Activated CD4-positive, alpha-beta T cell treated with anti-CD3 and anti-CD28 coated beads for 4 hours (primary cell): ENCODE measurements at places on chromosomes 12 and 14.

DNA sequence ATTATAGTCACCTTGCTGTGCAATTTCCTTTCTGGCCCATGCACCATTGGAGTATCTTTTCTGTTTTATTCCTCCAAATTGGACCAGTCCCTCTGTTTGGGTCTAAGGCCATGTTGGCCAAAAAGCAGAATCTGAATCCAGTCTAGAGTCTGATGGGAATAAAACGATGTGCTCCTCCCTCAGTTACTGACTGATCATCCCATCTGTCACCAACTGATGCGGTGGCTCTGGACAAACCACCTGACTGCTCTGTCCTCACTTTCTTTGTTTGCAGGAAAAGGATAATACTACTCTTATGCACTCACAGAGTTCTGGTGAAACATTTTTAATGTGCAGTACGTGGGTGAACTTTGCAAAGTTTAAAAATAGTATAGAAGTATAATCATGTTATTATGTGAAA, 120.2 kb upstream of the HIF1A start:
- no peak for DNase-seq

- DNase-seq, result no peak
Measured at GRCh38 chr12:47903151-47903611, 1.6 kb downstream of the VDR start.

DNA sequence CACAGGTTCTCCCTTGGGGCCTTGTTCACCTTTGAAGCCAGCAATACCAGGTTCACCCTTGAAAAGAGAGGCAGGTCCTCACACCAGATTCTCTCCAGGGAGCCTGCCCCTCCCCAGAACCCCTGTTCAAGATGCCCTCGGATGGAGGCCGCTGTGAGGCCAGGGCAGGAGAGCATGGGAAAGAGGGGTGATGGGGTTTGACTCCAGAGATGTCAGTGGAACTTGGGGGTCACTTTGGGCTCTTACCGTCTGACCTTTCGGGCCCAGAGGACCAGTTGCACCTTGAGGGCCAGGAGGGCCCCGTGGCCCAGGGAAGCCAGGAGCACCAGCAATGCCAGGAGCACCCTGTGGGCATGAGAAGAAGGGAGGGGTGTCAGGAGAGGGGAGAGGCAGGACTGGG, 17.4 kb downstream of the COL2A1 start:
- DNase-seq, result no peak

DNA sequence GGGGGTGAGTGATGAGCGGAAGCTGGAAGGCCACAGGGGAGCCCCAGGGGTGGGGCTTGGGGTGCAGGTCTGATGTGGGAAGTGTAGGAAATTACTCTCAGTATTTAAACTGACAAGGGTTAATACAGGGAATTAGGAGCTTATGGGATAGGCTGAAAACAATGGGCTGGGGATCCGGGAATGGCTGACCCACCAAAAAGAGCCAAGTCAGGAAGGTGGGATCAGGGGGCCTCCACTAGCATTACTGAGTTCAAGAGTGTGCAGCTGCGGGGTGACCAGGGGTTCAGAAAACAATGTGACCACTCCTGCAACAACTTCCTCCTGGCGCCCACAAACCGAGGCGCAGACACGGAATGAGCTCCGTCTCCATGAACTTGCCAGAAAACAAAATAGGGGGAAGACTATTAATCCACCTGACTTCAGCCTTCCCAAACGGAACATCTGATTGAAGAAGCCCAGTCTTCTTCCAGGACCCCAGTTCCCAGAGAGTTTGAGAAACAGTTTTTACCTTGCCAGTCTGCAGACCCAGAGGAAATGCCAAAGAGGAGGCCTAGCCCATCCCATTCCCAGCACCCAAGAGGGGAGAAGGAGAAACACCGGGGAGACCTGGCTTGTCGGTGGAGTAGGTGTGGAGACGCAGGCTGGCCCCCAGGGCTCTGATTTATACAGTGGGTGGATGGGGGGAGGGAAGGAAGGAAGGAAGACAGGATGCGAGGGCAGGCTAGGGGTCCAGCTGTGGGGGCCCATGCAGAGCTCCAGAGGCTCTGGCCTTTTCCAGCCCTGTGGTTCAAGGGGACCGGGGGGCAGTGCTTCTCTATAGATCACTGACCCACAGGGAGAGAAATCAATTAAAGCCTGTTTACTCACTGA, 16.5 kb upstream of the YY1 start:
- DNase-seq, result no peak

GRCh38 chr12:102371165-102371564, 109.2 kb downstream of the IGF1 start:
- no peak for DNase-seq

GRCh38 chr14:99062216-99062615, 209.8 kb downstream of the BCL11B start:
- no peak for DNase-seq

DNA sequence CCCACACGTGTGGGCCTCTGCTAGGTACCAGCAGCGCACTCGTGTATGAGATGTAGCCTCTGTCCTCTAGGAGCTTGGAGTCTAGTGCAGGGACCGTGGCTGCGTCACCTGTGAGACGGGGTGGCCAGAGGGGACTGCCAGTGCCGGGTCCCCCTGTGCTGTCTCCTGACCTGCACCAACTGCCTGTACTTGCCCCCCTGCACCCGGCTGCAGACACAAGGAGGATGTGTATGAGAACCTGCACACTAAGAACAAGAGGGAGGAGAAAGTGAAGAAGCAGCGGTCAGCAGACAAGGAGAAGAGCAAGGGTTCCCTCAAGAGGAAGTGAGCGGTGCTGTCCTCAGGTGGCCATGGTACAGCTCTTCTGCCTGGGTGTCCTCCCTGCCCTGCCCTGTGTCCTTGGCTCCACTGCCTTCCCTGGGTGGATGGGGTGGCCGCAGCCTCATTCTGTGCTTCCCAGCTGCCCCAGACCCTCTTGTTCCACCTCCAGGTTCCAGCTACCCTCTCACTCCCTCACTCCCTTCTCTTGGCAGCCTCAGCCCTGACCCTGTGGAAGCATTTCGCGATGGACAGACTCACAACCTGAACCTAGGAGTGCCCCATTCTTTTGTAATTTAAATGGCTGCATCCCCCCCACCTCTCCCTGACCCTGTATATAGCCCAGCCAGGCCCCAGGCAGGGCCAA, 9.6 kb downstream of the PTPN6 start:
- DNase-seq, result no peak

DNA sequence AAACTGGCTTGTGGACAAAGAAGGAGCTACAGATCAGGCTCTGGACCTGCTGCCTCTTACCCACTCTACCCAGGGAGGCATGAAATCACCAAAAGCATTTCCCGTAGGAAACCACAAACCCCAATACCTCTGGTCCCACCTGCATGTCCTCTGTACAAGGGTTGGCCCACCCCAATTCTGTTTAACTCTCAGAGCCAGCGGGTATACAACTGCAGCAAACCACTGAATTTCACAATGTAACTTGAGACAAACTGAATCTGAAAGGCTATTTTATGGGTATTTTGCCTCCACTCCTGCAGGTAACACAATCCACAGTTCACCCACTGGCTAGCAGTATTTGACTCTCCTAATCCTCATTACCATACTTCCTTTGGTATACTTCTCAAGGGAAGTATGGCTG, 16.5 kb downstream of the SIX1 start:
- DNase-seq, result no peak

GRCh38 chr12:88052686-88053085, 23.5 kb upstream of the C12orf50 start:
- no peak for DNase-seq

- no peak for DNase-seq
Measured at GRCh38 chr12:53940443-53941014, 1.9 kb downstream of the HOXC13 start.

DNA sequence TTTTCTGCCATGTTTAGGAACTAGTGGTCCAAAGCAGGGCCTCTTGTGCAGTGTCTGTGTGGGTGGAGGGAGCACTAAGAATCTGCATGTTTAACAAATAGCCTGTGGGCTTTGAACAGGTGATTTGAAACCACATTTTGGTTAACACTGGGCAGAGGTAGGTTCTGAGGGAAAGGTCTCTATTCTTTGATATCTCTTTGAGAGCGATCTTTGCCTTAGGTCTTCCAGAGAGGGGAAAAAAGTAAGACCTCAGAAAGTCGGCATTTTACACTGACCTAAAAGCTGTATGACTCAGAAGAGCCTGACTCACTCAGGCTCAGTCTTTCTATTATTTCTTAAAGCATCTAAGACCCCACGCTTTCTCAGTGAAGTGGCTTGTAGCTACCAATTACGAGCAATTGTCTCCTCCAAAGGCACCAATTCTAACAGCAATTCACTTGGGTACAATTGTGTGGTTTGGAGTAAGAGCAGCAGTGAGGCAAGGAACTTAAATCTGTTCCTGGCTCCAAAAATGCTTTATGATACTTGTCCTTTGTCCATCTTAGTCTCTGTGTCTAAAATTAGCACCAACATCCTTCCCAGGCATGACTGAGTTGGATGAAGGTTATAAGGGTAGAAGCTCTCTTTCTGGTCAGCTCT, 8.8 kb downstream of the EIF2B2 start:
- peak; percentile 3 for DNase-seq

GRCh38 chr14:89420502-89420901, 3.5 kb upstream of the FOXN3 start:
- no peak for DNase-seq

DNA sequence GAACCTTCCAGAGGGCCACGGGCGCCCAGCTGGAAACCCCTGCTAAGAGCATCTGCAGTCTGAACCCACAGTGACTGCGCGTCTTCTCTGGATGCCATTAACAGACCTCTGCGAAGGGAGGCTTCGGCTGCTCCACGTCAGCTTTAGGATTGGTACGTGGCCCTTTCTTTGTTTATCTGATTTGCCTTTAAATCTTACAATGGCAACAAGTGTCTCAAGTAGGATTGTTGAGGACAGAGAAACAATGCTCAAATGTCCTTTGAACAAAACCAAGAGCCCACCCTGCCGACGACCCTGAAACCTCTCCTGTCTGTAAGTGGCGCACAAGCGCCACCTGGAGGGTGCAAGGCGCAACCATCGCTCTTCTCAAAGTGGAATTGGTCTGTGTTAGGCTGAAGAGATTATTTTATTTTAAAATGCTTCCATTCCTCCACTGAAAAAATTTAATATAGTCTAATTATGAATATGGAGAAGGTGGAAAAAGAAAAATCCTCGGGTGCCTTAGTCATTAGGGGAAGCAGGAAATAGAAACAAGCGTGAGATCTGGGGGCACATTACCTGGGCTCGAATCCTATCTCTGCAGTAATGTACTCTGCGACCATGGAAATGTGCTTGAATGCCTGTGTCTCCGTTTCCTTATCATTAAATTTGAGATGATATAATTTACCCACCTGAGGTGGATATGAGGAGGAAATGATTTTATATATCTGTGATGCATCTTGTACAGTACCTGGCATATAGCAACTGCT, 82.6 kb upstream of the PTPRB start:
- peak; percentile 8 for DNase-seq

DNA sequence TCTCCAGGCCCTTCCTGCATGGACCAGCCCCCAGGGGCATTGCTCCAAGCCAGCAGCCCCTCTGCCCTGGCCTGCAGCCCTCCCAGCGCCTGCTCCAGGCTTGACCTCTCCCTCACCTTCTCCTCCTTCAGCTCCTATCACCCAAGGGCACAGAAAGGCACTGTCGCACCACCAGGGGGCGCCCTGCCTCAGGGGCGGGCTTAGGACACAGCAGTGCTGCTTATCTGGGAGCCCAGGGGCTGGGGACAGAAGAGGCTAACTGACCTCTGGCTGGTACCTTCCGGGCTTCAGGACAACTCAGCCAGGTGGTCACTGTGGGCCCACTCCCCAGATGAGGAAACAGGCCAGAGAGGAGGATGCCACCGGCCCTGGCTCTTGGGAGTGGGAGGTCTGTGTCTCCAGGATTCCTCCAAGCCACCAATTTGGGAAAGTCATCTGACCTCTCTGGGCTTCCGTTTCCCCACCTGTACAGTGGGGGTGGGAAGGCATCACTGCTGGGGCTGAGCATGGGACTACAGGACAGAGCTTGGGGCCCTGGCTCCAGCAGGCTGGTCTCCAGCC, 25.3 kb upstream of the GPR132 start:
- peak; percentile 86 for DNase-seq

DNA sequence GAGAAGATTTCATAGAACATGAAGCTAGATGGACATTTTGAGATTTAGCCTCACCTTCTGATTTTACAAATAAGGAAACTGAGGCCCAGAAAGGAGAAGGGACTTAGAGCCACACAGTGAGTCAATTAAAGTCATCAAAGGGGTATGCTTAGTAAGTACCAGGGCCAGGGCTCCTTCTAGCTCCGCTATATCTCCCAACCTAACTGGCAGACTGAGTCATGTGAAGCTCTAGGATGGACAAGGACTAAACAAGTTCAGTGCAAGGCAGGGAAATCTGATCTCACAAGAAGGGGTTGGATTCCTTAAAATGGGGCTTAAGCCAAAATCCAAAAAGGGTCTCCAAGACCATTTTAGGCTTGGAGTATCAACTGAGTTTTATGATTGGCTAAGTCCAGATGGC, 215.8 kb downstream of the PHLDA1 start:
- DNase-seq, result no peak

DNA sequence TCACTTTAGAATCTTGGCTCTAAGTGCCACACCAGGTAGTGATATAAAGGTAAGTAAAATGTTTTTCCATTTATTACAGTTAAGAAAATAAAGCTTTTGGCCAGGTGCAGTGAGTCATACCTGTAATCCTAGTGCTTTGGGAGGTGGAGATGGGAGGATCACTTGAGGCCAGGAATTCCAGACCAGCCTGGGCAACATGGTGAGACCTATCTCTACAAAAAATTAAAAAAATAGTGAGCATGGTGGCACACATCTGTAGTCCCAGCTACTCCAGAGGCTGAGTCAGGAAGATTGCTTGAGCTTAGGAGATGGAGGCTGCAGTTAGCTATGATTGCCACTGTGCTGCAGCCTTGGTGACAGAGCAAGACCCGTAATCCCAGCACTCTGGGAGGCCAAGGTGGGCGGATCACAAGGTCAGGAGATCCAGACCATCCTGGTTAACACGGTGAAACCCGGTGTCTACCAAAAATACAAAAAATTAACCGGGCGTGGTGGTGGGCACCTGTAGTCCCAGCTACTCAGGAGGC, 5.0 kb downstream of the FANCM start:
- no peak for DNase-seq

DNA sequence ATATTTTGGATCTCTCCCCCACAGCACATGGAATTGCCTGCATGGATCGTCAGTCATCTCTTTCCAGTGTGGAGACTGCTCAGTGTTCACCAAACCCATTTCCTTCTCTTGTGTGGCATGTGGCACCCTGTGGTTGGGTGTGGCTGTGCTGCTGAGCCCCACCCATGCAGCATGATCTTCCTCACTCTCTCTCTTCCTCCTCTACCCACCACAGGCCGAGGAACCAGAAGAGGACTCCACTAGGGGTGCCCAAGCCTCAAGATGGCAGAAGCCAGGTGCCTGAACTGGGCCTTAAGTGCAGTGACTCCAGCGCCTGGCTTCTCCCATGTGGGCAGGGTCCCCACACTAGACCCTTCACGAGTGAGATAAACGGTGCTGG, 66.8 kb upstream of the GPR68 start:
- DNase-seq, result peak; percentile 38
